Sciatic nerve (tissue), 2 donors: ENCODE measurements at places on chromosomes 7 and 10. TPM values are rescaled to one million over a fixed set of nuclear protein-coding genes. Genes with fewer than 3 reads are reported as not detected.

Gene CCL26
- total RNA-seq: 4.3 TPM

Gene CTTNBP2
- 21.5 TPM for total RNA-seq

Gene AGMO
- 6.9 TPM for total RNA-seq

Gene ZNF786
- total RNA-seq: 7.7 TPM

Gene SPDYE8
- total RNA-seq: not detected

Gene COL26A1
- total RNA-seq: 0.09 TPM

Gene SLC13A1
- total RNA-seq: not detected

Gene WNT8B
- total RNA-seq: not detected

DNA sequence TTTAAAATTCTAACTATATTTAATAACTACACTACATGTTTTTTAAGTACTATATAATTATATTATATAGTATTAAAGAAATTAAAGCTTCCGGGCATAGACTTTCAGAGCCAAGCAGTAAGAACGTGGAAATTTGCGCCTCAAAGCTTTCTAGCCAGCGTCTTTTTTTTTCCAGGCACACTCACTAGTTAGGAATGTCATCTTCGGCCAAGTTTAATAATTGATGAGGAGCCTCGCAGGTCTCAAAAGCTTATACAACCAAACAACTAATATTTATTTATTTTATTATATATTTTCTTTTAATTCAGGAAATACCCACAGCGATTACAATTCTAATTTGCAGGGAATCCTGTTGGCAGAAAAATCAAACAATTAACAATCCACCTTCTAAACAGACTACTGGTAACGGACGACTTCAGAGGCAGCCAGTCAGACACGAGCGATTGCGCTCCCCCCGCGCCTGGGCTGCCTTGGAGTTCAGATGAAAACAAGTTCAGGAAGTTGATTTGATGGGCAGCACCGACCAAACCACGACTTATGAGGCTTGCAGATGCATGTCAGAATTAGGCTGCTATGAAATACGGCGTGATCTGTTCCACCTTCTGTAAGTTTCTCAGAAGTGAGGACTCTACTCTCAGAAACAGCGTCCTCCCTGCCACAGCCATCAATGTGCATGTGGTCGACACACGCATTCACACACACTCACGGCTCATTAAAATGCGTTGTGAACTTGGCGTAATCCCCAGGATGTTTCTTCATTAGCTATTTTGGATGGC is 431.8 kb upstream of the MGMT start:
- DNase-seq: no peak

DNA sequence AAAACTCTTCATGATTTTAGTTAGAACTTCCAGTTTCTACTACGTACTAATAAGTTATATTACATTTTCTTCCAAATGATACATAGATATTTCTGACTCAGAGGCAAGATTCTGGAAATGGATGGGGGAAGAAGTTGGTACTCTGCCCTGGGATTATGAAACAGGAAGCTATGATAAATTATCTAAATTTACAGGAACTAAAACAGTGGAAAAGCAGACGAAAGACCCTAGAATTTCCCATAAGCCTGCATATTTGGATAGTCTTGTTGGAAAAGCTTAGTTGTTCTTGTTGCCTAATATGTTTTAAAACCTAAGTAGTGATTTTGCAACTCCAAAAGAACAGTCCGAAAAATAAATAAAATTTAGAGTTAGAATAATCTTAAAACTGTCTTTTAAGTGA is 21.8 kb downstream of the CFAP69 start:
- no peak for DNase-seq

GRCh38 chr10:44183667-44184632 is 200.9 kb downstream of the CXCL12 start:
- no peak for DNase-seq

GRCh38 chr10:129110780-129111179 is 356.3 kb upstream of the MGMT start:
- no peak for DNase-seq

- DNase-seq: no peak
Measured at GRCh38 chr7:16078076-16078952, 343.0 kb downstream of the CRPPA start.

DNA sequence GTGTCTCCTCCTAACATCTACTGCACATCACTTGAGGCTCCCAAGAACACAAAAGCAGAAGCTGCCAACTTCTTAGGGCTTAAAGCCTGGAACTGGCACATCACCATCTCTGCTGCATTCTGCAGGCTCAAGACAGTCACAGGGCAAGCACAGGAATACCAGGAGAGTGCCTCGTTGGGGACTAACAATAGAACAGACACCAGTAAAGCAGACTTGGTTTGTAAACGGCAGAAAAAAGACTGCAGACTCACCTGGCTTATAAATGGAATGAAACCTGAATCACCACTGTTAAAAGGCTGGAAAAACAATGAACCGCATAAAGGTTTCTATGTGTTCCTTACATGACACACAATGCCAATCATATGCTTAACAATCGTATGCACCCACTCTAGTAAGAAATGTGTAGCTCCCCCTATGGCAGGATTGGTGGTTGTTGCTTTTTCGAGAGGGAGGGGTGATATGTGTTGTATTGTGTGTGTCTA is 12.8 kb downstream of the RHEB start:
- DNase-seq: no peak

GRCh38 chr10:63265222-63265617 is 132.1 kb downstream of the NRBF2 start:
- DNase-seq: no peak

- DNase-seq: no peak
Measured at GRCh38 chr7:88795553-88795952, at the start of gene TEX47. Gene TEX47, minus strand, starts transcription at chr7:88795737. Its CDS starts 795 bp downstream, at chr7:88794942.

- no peak for DNase-seq
Measured at GRCh38 chr10:4569151-4569550, 256.9 kb upstream of the AKR1E2 start.

DNA sequence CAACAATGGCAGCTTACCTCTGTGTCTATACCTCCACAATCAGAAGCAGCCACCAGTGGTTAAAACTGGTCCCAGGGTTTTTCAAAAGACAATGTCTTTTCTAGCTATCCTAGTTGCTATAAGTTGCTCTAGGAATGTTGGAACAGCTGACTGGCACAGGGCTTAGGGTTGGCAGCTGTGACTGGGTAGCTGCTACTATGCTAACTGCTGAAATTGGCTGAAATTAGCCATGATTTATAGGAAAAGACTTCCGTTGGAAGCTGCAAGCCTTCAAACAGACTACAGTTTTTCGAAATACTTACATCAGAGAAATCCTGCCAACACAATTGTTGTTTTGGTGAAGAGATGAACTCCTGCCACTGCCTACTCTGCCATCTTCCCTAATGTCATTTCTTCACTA is 102.3 kb downstream of the MKX start:
- DNase-seq: no peak

- DNase-seq: no peak
Measured at GRCh38 chr7:80348223-80348622, 163.6 kb downstream of the GNAT3 start.

DNA sequence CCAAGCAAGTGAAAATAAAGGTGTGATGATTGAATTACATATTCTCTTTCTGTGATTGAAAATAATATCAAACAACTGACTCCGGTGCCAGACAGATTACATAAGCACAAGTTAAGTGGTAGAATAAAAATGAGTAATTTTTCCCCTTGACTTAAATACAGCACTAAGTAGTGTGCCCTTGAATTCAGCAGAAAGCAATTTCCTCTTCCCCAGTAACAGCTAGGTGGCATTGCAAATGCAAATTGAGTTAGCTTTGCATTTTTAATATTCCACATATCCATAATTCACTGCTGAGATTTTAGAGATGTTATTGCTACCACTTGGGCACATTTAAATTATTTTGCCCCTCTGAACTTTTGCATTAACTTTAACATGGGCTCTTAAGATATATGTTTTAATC is 89.8 kb upstream of the NPVF start:
- DNase-seq: no peak
